ENCODE measurements at places on chromosomes 3 and 15.

DNA sequence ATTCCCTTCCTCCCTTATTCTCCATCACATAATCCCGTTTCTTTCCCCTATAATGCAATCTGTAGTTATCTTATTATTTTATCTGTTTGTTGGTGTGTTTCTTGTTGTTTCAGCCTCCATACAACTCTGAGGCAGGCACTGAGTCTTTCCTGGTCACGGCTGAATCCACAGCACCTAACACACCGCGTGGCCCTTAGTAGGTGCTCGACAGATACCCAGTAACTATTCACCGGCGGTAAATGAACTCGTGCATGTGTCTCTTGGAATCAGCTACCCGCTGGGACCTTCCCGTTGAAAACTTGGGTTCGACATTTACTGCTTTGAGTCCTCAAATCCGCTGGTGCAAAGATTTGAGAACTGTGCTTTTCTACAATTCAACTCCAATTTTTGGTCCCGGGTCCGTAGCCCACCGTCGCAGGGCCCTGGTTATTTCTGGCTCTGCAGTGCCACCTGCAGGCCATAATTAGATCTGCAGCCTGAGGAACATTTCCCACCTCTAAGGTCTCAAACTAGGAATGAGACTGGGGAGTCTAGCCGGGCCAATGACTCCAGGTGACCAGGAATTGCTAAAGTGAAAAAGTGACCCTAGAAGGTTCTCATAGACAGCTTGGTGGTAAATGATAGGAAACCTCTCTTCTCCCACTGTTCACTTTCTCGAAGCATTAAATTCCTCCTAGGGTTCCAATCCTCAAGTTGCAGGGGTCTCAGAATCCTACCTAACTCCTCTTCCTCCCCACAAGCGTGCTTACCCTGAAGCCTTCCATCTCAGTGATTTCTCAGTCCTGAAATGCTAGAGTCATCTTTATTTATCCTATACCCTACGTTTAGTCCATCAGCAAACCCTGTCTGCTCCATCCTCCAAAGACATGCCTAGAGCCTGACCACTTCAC is 40.0 kb upstream of the TRH start:
- peaks cover 2% of the 10 kb centered on the region for H3K27me3 ChIP-seq
- no peaks in the 10 kb centered on the region for H3K36me3 ChIP-seq
- peak overlapping the region; percentile 8 for H3K4me3 ChIP-seq
- peaks cover 5% of the 10 kb centered on the region for H3K4me1 ChIP-seq

- no peak for DNase-seq
- no peaks in the 10 kb centered on the region for H3K4me1 ChIP-seq
- H3K4me3 ChIP-seq, result no peak overlapping the region
- no peaks in the 10 kb centered on the region for H3K36me3 ChIP-seq
- H3K27me3 ChIP-seq, result peaks cover 18% of the 10 kb centered on the region
These were observed 75.9 kb upstream of the ATP2B2 start for GRCh38 chr3:10581251-10581650.

DNA sequence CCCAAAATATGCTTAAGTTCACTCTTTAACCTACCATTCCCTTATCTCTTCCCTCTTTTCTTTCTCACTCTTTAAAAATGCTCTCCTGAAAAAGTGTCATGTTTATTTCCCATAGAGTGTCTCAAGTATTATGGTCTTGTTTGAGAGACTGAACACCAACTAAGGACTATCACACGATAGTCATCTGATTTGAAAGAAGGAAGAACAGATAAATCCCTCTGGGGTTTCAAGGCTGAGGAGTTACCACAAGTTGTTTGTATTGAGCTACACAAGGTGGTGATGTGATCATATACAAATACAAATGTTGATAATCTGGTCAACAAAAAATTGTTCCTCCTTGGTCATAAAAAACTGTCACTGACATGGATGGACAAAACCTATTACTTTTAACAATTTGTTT is 13.8 kb downstream of the MEIS2 start:
- no peaks in the 10 kb centered on the region for H3K36me3 ChIP-seq
- no peaks in the 10 kb centered on the region for H3K27me3 ChIP-seq
- no peak overlapping the region for H3K27ac ChIP-seq

DNA sequence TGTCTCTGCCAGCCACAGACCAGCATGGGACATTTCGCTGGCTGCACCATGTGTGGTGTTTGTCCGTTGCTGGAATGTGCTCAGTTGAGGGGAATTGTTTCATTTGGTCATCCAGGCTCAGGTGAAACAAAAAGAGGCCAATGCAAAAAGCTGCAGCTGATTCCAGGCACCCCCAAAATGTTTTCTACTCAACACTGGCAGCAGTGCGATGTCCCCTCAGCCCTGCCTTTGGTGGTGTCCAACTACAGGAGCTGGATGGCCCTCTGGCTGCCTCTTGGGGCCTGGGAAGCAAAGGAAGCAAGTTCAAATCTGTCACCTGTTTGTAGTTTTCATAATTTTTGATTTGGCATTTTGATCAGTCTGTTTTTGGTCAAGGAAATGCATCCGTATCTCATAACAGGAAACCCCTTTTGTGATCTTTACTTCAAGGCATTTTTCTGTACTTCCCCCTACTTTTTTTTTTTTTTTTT is 141.8 kb downstream of the EEFSEC start:
- H3K27ac ChIP-seq, result peak overlapping the region; percentile 81
- peak overlapping the region; percentile 30 for H3K4me3 ChIP-seq
- H3K4me1 ChIP-seq, result peaks cover 16% of the 10 kb centered on the region
- no peaks in the 10 kb centered on the region for H3K27me3 ChIP-seq

GRCh38 chr15:96332637-96333121 is 2.2 kb downstream of the NR2F2 start:
- H3K4me3 ChIP-seq, result peak overlapping the region; percentile 57
- H3K36me3 ChIP-seq, result peaks cover 9% of the 10 kb centered on the region
- peaks cover 77% of the 10 kb centered on the region for H3K27me3 ChIP-seq
- peak overlapping the region; percentile 72 for H3K27ac ChIP-seq
- H3K4me1 ChIP-seq, result peaks cover 14% of the 10 kb centered on the region
- no peak for DNase-seq

DNA sequence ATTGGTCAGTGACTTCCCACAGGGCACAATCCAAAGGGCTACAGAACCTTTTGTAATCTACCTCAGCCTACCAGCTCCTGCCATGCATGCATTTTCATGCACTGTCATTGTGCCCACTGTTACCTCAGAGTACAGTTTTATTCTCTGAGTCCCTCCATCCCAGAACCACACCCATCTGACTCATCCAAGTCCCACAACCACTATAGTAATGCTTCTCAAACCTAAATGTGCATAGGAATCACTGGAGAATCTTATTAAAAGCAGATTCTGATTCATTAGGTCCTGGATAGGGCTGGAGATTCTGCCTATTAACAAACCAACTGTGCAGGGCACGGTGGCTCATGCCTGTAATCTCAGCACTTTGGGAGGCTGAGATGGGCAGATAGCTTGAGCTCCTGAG is 3.7 kb upstream of the B3GALNT1 start:
- no peak overlapping the region for H3K27ac ChIP-seq
- no peak for DNase-seq
- peaks cover 14% of the 10 kb centered on the region for H3K27me3 ChIP-seq
- H3K4me1 ChIP-seq, result peaks cover 24% of the 10 kb centered on the region
- H3K36me3 ChIP-seq, result peaks cover 2% of the 10 kb centered on the region

GRCh38 chr3:171321559-171322360 is 138.4 kb downstream of the TNIK start:
- no peaks in the 10 kb centered on the region for H3K36me3 ChIP-seq
- H3K4me1 ChIP-seq, result no peaks in the 10 kb centered on the region
- no peak for DNase-seq
- H3K4me3 ChIP-seq, result no peak overlapping the region

- no peaks in the 10 kb centered on the region for H3K27me3 ChIP-seq
- no peak for DNase-seq
- H3K4me1 ChIP-seq, result peaks cover 12% of the 10 kb centered on the region
- no peak overlapping the region for H3K27ac ChIP-seq
- peaks cover 6% of the 10 kb centered on the region for H3K36me3 ChIP-seq
These were observed 117.4 kb downstream of the ATG7 start for GRCh38 chr3:11389386-11390268.

- H3K4me3 ChIP-seq, result no peak overlapping the region
- no peak overlapping the region for H3K27ac ChIP-seq
- H3K36me3 ChIP-seq, result no peaks in the 10 kb centered on the region
- no peak for DNase-seq
These were observed 51.4 kb upstream of the CHMP2B start for GRCh38 chr3:87175732-87176131.

DNA sequence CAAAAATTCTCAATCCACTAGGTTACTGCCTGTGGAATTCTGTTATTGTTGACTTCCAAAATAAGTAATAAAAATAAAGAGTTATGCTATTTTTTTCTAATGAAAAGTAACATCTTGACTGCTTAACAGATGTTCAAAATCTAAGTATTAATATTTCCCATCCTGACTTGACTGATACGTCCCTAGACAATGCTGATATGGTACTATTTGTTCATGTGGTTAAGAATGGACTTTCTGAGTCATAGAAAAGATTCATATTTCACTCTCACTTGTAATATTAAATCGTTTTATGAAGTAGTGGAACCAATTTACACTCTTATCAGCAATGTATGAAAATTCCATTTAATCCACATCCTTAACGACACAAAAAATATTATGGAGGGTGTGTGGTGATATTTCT is 104.8 kb upstream of the PLSCR5 start:
- no peak overlapping the region for H3K4me3 ChIP-seq
- H3K36me3 ChIP-seq, result no peaks in the 10 kb centered on the region
- H3K4me1 ChIP-seq, result no peaks in the 10 kb centered on the region

GRCh38 chr15:90823455-90823974 is 44.9 kb upstream of the FURIN start:
- H3K27ac ChIP-seq, result no peak overlapping the region
- no peak for DNase-seq
- H3K4me1 ChIP-seq, result peaks cover 21% of the 10 kb centered on the region
- H3K4me3 ChIP-seq, result no peak overlapping the region

GRCh38 chr15:70034141-70034540 is 63.6 kb downstream of the TLE3 start:
- H3K27ac ChIP-seq, result no peak overlapping the region
- DNase-seq, result peak; percentile 9
- no peak overlapping the region for H3K4me3 ChIP-seq
- peaks cover 2% of the 10 kb centered on the region for H3K4me1 ChIP-seq

DNA sequence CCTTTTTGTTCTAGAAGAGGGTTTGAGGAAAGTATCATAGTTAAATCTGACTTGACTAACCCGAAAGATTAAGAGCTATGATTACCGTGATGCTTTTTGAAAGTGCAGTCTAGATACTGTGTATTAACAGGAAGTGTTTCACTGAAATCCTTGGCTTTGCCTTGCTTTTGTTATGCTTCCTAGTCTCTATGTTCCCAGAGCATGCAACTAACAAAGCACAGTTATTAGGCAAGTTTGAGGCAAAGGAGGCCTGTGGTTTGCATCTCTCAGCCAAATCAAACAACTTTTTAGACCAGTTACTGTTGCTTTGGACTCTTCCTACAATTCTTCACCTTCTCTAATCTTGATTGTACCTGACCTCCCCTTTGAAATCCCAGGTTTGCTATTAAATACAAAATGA is 3.9 kb downstream of the LXN start:
- DNase-seq, result no peak
- peaks cover 17% of the 10 kb centered on the region for H3K36me3 ChIP-seq
- no peak overlapping the region for H3K4me3 ChIP-seq
- no peak overlapping the region for H3K27ac ChIP-seq
- no peaks in the 10 kb centered on the region for H3K27me3 ChIP-seq

DNA sequence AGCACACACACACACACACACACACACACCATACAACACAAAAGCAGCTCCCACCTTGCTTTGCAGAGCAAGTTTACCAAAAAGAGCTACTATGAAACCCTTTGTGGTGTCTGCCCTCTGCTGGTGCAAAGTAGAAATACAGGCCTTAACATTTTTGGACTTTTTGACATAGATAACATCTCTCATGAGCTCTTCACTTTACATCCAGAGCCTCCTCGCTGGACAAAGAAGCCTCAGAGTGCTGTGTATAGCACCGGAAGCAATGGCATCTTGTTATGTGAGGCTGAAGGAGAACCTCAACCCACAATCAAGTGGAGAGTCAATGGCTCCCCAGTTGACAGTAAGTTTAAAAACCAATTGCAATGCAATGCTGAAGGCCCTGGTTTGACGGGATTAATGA is 157.9 kb downstream of the CHL1 start:
- H3K4me1 ChIP-seq, result no peaks in the 10 kb centered on the region
- no peaks in the 10 kb centered on the region for H3K27me3 ChIP-seq

Data from activated naive CD8-positive, alpha-beta T cell treated with anti-CD3 and anti-CD28 coated beads, Interleukin-2, amount 10 ng/mL, durations not matched to agents 7 days and 5 days (primary cell).